ENCODE measurements at places on chromosomes 12 and 14.

GRCh38 chr14:77077040-77077439 lies 21.0 kb upstream of the CIPC start:
- DNase-seq = no peak

GRCh38 chr12:44464180-44464579 lies 411.9 kb downstream of the NELL2 start:
- DNase-seq = no peak

DNA sequence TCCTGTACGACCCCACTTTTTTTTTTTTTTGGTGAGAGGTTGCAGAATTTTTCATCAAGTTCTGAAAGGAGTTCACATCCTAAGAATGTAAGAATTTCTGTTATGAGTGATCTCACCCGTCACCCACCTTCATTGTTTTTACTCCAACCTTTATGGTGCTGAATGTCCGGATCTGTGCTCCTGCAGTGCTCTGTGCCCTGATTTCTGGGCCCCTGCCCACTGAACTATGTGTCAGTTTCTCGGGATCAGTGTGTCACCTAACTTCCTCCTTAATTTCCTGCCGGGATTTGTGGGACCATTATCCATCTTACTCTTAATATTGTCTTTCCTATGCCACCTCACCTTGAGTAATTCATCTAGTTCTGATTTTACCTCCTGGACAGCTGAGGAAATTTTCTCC lies 11.6 kb downstream of the RASSF8 start:
- DNase-seq = no peak

DNA sequence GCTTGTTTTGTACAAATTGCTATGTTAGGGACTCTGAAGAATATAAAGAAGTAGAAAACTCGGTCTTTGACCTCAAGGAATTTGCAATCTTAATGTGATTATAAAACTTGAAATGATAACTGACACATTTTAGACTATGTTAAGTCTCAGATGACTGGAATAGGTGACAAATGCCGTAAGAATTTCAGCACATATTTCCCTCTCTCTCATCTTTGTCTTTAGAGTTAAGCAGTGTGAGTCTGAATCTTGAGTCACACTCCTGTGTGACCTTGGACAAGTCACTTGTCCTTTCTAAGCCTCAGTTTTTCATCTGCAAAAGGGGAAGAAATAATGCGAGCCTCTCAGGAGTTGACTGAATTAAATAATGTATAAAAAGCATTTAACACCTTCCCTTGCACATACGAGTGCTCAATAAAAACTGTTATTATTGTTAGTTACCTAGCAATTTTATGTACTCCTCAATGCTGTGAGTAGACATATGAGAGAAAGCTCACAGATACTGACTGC lies 103.7 kb downstream of the DYRK2 start:
- no peak for DNase-seq

All from activated CD8-positive, alpha-beta memory T cell treated with anti-CD3 and anti-CD28 coated beads, Interleukin-2, amount 50 U/mL, for 4 hours (primary cell).